ENCODE measurements at places on chromosomes 1 and 21. TPM values are rescaled to one million over a fixed set of nuclear protein-coding genes. Genes with fewer than 3 reads are reported as not detected.

GRCh38 chr1:87074001-87074795 is 159.8 kb downstream of the HS2ST1 start:
- H3K27ac ChIP-seq: no peak overlapping the region
- H3K36me3 ChIP-seq: no peaks in the 10 kb centered on the region
- H3K4me3 ChIP-seq: no peak overlapping the region
- DNase-seq: no peak
- H3K4me1 ChIP-seq: no peaks in the 10 kb centered on the region
- H3K27me3 ChIP-seq: no peaks in the 10 kb centered on the region

- H3K4me3 ChIP-seq: peak overlapping the region; percentile 12
- H3K36me3 ChIP-seq: no peaks in the 10 kb centered on the region
- no peaks in the 10 kb centered on the region for H3K27me3 ChIP-seq
- no peaks in the 10 kb centered on the region for H3K4me1 ChIP-seq
- H3K27ac ChIP-seq: no peak overlapping the region
Observed at GRCh38 chr1:227437495-227438008, 119.3 kb upstream of the CDC42BPA start.

GRCh38 chr1:162977944-162978568 is 91.1 kb upstream of the RGS4 start:
- no peaks in the 10 kb centered on the region for H3K36me3 ChIP-seq
- H3K4me1 ChIP-seq: no peaks in the 10 kb centered on the region
- H3K27ac ChIP-seq: no peak overlapping the region
- H3K4me3 ChIP-seq: no peak overlapping the region
- H3K27me3 ChIP-seq: no peaks in the 10 kb centered on the region

GRCh38 chr1:224730965-224731364 is 114.8 kb downstream of the CNIH3 start:
- no peaks in the 10 kb centered on the region for H3K36me3 ChIP-seq
- H3K4me3 ChIP-seq: no peak overlapping the region
- H3K27me3 ChIP-seq: no peaks in the 10 kb centered on the region
- H3K4me1 ChIP-seq: peaks cover 3% of the 10 kb centered on the region

DNA sequence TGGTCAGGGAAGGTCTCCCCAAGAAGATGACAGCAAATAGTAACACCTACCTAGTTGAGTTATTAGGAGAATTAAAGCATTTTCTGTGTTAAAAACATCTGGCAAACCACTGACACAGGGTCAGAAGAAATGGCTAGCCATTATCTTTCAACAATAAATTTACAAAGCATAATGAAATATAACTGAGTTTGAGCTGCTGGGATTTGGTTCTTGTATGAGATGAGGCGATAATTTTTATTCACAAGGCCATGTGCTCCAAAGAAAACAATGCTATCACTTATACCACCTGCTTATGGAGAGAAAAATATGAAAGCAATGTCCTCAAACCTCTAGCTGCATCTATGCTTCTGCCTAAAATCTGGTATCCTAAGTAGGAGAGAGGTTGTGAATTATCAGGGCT is 202.3 kb downstream of the CRB1 start:
- DNase-seq: no peak
- H3K4me3 ChIP-seq: no peak overlapping the region
- H3K4me1 ChIP-seq: no peaks in the 10 kb centered on the region
- no peak overlapping the region for H3K27ac ChIP-seq
- H3K27me3 ChIP-seq: no peaks in the 10 kb centered on the region
- H3K36me3 ChIP-seq: no peaks in the 10 kb centered on the region

DNA sequence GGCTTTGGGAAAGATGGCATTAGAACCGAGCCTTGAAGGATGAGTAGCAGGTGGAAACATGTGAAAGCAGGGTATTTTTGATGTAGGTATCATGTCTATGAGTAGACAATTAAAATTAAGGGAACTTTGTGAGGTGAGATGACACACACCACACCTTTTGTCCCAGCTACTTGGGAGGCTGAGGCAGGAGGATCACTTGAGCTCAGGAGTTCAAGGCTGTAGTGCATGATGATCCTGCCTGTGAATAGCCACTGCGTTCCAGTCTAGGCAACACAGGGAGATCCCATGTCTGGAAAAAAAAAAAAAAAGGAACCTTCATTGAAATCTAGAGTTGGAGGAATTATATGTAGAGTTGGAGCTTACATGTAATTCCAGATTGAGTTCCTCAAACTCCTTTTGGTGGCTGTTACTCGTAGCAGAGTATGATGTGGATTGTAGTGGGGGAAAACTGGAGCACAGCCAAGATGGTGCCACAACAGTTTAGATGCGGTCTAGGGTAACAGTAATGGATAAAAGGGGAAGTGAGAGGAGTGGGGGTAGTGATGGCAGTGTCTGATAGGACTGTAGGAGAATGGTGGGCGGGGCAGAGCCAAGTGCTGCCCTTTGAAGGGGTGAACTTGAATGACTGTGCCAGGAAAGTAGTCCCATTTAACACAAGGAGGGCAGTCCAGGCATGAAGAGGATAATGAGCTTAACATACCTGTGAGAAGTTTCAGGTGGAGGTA is 17.4 kb downstream of the AK4 start:
- no peak overlapping the region for H3K4me3 ChIP-seq
- H3K27me3 ChIP-seq: no peaks in the 10 kb centered on the region
- DNase-seq: no peak
- no peaks in the 10 kb centered on the region for H3K36me3 ChIP-seq
- H3K27ac ChIP-seq: no peak overlapping the region

- peaks cover 22% of the 10 kb centered on the region for H3K4me1 ChIP-seq
- H3K4me3 ChIP-seq: no peak overlapping the region
- no peaks in the 10 kb centered on the region for H3K27me3 ChIP-seq
- H3K36me3 ChIP-seq: no peaks in the 10 kb centered on the region
- peak; percentile 96 for DNase-seq
- H3K27ac ChIP-seq: peak overlapping the region; percentile 97
Observed at GRCh38 chr1:226677027-226678020, 61.8 kb downstream of the ITPKB start.

GRCh38 chr1:154821083-154821482 is 49.0 kb downstream of the KCNN3 start:
- no peaks in the 10 kb centered on the region for H3K4me1 ChIP-seq
- H3K36me3 ChIP-seq: no peaks in the 10 kb centered on the region
- H3K4me3 ChIP-seq: no peak overlapping the region
- H3K27me3 ChIP-seq: no peaks in the 10 kb centered on the region

GRCh38 chr1:29408831-29409605 is 172.7 kb downstream of the PTPRU start:
- no peak for DNase-seq
- H3K4me3 ChIP-seq: no peak overlapping the region
- no peaks in the 10 kb centered on the region for H3K36me3 ChIP-seq
- no peak overlapping the region for H3K27ac ChIP-seq
- no peaks in the 10 kb centered on the region for H3K27me3 ChIP-seq

DNA sequence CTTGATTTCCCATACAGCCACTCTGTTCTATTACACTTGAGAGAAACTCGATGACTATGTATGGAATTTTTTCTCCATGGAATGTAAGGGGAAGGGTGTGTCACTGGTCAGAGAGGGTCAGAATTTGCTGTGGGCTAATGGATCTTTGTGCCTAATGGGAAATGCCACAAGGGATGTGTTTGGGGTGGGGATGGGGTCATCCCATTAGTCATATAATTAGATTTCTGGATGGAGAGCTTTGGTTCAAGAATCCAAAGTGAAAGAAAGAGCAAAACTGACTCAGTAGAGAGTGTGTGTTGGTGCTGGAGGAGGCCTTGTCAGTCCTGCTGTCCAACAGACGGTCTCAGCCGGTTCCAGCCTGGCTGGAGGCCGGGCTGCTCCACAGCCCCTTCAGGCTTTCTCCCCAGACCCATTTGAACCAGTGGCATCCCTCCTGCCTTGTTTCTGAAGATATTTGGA is 86.4 kb downstream of the LAMC2 start:
- DNase-seq: no peak
- no peaks in the 10 kb centered on the region for H3K36me3 ChIP-seq
- H3K4me3 ChIP-seq: no peak overlapping the region
- no peaks in the 10 kb centered on the region for H3K4me1 ChIP-seq
- no peaks in the 10 kb centered on the region for H3K27me3 ChIP-seq

GRCh38 chr1:245483247-245483646 is 328.5 kb downstream of the KIF26B start:
- no peaks in the 10 kb centered on the region for H3K4me1 ChIP-seq
- no peaks in the 10 kb centered on the region for H3K27me3 ChIP-seq
- no peak for DNase-seq
- no peak overlapping the region for H3K4me3 ChIP-seq
- H3K27ac ChIP-seq: no peak overlapping the region

- H3K4me3 ChIP-seq: no peak overlapping the region
- H3K27ac ChIP-seq: no peak overlapping the region
- DNase-seq: peak; percentile 60
- no peaks in the 10 kb centered on the region for H3K27me3 ChIP-seq
- H3K4me1 ChIP-seq: no peaks in the 10 kb centered on the region
Observed at GRCh38 chr1:30782361-30783255, 25.0 kb upstream of the LAPTM5 start.

DNA sequence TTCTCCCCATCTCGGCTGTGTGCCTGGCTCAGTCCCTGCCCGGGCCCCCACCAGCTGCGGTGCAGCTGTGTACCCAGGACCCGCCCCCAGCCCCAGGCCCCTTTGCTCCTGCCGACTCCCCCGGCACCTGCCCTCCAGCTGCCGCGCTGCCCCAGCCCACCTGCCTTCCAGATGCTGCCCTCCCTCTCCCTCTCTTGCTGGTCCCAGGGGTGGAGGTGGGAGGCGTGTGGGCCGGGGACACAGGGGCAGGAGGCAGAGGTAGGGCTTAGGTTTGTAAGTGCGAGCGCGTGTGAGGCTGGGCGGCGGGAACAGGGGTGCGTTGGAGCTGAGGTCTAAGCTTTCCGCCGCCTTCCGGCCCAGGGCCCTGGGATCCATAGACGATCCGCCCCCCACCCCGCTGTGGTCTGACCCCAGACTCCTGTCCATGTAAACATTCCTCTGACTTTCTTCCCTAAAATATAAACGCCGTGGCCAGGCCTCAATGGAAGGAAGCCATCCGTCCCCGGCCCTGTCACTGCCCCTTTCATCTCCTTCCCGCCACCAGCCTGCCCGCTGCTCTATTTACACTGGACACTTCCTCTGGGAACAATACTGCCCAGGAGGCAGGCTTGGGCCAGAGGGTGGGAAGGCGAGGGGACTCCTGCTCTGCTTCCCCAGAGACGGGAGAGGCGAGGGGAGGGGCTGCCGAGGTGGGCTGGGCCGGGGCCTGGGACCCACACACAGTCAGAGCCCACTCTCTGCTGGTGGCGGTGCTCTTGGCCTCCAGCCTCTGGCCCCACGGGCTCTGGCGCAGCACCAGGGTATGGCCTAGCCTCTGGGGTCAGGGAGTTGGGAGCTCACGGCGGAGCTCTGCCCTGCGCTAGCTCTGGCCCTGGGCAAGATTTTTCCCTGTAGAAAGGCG is 128.3 kb downstream of the CASZ1 start:
- no peaks in the 10 kb centered on the region for H3K36me3 ChIP-seq
- H3K27me3 ChIP-seq: no peaks in the 10 kb centered on the region
- no peak for DNase-seq
- no peak overlapping the region for H3K4me3 ChIP-seq
- H3K4me1 ChIP-seq: peaks cover 89% of the 10 kb centered on the region

- H3K4me1 ChIP-seq: no peaks in the 10 kb centered on the region
- no peaks in the 10 kb centered on the region for H3K36me3 ChIP-seq
- no peak for DNase-seq
- no peak overlapping the region for H3K4me3 ChIP-seq
- no peak overlapping the region for H3K27ac ChIP-seq
- H3K27me3 ChIP-seq: no peaks in the 10 kb centered on the region
Observed at GRCh38 chr21:35015435-35016024, 33.6 kb downstream of the RUNX1 start.

DNA sequence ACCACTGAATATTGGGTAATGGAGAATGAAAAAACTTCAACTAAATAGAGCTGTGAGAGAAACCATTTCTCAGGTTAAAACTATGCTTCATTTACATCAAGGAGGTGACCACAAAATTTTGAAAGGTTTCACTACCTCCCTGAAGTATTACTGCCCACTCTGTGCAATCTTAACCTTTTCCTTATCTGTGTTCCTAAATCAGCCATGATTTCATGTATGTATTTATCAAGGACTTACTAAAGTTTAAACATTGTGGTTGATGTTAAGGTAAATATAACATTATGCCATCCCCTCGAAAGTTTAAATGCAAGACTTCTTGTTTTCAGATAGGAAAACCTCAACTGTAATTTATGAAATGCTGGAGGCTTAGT is 84.4 kb downstream of the CLEC20A start:
- no peaks in the 10 kb centered on the region for H3K4me1 ChIP-seq
- DNase-seq: no peak
- no peak overlapping the region for H3K27ac ChIP-seq
- H3K36me3 ChIP-seq: no peaks in the 10 kb centered on the region
- H3K27me3 ChIP-seq: no peaks in the 10 kb centered on the region

GRCh38 chr21:38114717-38115333 is 142.0 kb upstream of the KCNJ15 start:
- no peak overlapping the region for H3K27ac ChIP-seq
- H3K4me3 ChIP-seq: no peak overlapping the region
- no peaks in the 10 kb centered on the region for H3K36me3 ChIP-seq
- H3K27me3 ChIP-seq: no peaks in the 10 kb centered on the region
- no peaks in the 10 kb centered on the region for H3K4me1 ChIP-seq
- no peak for DNase-seq

- H3K27me3 ChIP-seq: no peaks in the 10 kb centered on the region
- DNase-seq: peak; percentile 33
- no peak overlapping the region for H3K4me3 ChIP-seq
- no peaks in the 10 kb centered on the region for H3K4me1 ChIP-seq
Observed at GRCh38 chr1:20367626-20368025, 77.0 kb downstream of the VWA5B1 start.

DNA sequence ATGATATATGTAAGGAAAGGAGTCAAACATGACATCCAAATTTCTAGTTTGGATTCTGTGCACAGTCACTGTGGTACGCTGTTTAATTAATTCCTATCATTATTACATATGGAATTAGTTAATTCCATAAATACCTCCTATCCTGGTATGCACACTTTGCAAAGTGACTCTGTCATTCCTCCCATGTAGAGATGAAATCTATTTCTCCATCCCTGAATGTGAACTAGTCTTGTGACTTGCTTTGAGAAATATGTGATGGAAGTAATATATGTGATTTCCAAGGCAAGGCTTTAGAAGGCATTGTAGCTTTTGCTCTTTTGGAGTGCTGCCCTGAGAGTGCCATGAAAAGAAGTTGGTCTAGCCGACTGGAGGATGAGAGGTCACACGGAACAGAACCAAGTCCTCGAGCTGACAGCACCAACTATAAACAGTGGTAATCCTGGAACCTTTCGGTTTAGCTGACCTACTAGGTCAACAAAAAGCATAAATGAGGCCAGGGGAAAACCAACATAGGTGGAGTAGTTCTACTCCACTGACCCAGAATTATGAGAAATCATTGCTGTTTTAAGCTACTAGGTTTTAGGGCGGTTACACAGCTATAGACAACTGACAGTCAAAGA is 1.5 kb downstream of the SELENOF start:
- H3K4me1 ChIP-seq: no peaks in the 10 kb centered on the region
- H3K36me3 ChIP-seq: no peaks in the 10 kb centered on the region
- H3K27ac ChIP-seq: no peak overlapping the region
- H3K27me3 ChIP-seq: no peaks in the 10 kb centered on the region
- H3K4me3 ChIP-seq: peak overlapping the region; percentile 83

Gene COL16A1
- total RNA-seq: 89.4 TPM

Gene TAGLN2
- total RNA-seq: 386 TPM

Gene VSIG8
- not detected for total RNA-seq

Gene CRP
- not detected for total RNA-seq

Gene RBM11
- 4.1 TPM for total RNA-seq

Gene LEPR
- 5.6 TPM for total RNA-seq

Gene PKLR
- total RNA-seq: not detected
